ENCODE measurements at places on chromosomes 3 and 15.
A peak's percentile ranks its signal among the peaks of the same experiment; 100 is the strongest.

DNA sequence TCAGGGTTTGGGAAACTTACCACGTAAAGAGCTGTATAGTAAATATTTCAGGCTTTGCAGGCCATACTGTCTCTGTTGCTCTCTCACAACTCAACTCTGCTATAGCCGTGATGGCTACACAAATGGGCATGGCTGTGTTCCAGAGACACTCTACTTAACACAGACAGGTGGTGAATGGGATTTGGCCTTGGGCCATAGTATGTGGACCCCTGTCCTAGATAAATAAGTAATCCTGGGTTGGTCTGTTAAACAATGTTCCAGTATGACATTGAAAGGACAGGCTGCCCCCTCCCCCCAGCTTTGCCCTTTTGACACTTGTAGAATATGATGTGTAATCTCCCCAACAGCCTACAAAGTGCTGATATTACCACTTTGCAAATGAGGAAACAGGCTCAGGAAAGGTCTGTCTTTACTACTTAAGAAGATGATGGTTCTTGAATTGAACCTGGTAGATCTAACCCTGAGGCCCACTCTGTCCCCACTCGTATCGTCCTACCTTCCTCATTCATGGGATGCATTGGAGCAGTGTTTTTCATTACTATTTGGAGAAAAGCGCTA is 38.4 kb downstream of the SLCO3A1 start:
- DNase-seq, result no peak

DNA sequence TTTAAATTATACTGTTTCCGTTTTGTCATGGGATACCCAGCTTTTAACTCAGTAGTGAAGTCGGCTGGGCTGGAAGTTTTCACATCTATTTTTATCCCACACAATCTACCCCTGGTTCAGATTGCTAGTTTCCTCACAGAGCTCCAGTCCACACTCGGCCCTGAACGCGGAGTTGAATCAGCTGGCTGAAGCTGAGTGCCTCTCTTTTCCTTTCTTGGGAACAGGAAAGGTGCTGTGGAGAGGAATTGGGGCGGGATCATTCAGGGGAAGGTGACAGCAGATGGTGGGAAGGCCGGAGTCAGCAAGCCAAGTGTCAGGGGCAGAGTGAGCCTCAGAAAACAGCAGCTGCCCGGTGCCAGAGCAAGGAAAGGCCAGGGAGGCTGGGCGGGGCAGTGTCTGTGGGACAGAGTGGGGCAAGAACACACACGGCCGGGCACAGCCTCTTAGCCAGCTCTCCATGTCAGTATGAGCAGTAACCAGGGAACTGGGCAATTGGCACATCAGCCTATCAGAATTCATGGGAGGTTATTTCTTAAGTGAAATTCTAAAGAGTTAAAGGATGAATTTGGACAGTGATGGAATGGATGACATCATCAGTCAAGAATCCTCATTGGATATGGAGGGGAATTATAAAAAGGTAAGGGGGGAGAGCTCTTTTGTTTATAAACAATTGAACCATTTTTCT is 135.7 kb upstream of the IL12A start:
- no peak for DNase-seq

DNA sequence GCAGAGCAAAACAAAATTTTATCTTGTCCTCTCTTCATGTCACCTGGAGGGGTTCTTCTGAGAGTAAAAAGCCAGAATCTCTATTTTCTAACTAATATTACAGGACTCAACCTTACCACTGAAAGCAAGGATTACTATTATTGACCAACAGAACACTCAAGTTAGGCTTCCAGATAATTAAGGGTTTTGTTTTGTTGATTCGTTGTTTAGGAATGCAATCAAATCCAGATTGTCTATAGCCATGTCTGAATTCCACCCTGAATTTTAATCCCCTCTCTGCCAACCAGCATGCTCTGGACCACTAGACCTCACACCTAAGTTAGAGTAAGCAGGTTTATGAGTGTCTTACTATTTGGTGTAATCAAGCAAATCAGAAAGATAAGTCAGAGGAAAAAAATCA is 90.7 kb downstream of the PEAK1 start:
- DNase-seq, result no peak

DNA sequence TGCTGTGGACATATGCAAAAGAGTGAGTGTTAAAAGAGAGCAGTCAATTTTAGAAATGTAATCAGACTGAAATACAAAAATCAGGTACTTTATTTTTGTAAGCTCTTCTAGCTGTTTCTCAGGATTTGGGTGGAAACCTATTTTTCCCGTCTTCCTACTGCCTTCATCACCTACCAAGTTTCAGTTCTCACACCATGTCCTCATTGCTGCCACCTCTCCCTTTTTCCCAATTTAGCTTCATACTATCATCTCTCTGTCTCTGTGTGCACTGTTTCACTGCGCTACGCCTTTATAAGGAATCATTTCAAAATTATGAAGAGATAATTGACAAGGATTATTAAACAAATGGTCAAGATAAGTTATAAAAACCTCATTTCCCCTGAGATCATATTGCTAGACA is 7.7 kb downstream of the SRP14 start:
- no peak for DNase-seq

DNA sequence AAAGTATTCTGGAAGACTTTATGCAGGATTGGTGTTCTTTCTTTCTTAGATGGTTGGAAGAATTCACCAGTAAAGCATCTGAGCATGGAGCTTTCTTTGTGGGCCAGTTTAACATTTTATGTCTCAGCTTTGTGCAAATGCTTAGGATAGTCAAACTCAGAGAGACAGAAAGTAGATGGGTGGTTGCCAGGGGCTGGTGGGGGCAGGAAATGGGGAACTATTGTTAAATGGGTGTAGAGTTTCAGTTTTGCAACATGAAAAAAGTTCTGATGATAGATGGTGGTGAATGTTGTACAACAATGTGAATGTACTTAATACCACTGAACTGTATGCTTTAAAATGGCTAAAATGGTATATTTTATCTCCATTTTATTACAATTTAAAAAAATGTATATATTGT is 24.8 kb downstream of the SPCS1 start:
- DNase-seq, result no peak

- no peak for DNase-seq
Observed at GRCh38 chr3:17135696-17136095, 250.9 kb downstream of the PLCL2 start.

DNA sequence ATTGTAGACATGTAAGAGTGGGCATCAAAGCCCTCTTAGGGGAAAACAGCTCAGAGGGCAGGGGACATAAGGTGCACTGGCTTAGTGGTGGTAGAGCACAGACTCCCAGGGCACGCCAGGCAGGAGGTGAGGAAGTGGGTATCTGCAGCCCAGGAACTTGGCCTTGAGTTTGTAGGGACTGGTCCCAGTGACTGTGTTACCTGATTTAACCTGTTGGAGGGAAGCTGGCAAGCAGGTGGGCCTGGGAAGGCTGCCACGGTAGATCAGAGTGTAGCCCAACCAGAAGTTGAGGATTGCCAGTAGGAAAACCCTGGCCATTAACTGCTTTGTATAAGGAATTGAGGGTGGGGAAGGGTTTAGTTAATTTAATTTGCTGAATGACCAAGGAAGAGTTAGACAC is 417.5 kb upstream of the C2CD4B start:
- no peak for DNase-seq

DNA sequence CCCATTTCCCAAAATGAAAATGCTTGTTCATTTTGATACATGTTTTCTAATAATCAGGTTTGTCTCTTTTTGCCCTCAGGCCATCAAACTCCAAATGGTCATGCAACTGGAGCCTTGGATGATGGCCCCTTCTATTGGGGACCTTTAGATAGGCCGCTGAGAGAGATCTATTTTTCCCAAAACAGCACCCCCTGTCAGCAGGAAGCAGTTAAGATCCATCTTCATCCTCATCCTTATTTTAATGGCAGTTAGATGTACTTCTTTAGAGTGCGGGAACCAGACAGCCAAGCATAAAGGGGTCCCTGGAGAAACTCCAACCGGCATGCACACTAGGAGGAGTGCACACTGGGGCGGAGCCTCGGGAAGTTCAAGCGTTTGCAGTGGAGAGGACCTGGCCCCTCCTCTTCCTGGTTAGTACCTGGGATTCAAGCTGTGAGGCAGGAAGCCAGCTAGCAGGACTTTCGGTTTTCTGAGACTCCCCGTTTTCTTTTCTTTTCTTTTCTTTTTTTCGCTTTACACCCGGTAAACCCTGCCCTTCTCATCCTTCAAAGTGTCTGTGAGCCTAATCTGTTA is 31.9 kb upstream of the STRIT1 start:
- no peak for DNase-seq

- DNase-seq, result no peak
Observed at GRCh38 chr3:124653071-124653796, 77.0 kb upstream of the UMPS start.

DNA sequence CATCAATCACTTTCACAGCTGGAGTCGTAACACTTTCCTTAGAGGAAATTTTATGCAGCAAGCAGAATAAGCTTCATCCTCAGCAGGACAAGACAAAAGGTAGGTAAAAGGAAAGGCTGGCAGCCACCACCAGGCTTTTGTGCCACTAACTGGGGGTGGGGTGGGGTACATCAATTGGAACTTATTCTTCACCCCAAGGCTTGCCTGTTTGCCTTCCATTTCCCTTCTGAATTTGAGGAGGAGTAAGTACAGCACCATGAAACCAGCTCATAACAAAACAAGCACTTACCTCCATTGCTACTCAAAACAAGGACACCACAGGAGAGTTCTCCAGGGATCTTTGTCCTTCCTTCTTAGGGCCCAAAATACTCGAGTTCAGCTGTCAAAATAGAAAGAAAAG is 296.8 kb downstream of the ARRDC4 start:
- no peak for DNase-seq

DNA sequence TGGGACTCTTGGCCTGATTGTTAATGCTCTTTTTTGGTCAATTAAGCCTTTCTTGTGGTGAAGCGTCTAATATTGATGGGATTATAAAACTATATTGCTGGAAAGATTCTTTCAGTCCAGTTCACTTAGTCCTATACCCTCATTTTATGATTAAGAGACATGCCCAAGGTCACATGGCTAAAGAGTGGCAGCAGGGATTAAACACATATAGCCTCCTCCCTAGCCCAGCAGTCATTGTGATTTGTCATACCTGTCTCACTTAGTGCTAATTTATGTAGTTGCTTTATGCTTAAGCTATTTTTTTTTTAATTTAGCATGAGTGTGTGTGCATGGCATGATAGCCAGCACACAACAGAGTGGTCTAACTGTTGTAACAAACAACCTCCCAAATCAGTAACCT is 9.5 kb downstream of the PARP14 start:
- no peak for DNase-seq

GRCh38 chr3:65478551-65479500 is 559.9 kb downstream of the MAGI1 start:
- DNase-seq, result no peak

- DNase-seq, result no peak
Observed at GRCh38 chr15:69117431-69117871, 43.0 kb upstream of the GLCE start.

- no peak for DNase-seq
Observed at GRCh38 chr3:122640437-122640999, 40.1 kb upstream of the PARP14 start.

- DNase-seq, result peak; percentile 64
Observed at GRCh38 chr3:157263027-157263426, 103.1 kb upstream of the CCNL1 start.

DNA sequence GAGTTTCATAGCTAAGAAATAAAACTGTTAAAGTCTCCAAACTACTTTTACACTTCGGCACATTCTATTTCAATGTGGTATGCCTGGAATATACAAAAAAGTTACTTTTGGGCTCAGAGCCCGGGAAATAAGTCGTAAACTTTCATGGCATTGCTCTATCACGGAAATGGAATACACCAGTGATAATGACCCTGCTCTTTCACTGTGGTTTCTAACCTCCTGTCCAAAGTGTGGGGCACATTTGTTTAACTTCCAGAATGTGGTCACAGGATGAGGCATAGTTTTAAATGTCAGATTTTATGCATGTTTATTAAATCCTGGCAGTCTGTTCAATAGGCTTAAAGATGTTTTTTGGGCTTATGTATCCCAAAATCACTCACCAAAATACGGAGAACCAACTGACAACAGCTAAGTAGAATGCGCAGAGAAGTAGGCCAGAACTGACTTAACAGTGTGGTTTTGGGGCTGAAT is 5.1 kb downstream of the CXCR6 start:
- DNase-seq, result no peak

DNA sequence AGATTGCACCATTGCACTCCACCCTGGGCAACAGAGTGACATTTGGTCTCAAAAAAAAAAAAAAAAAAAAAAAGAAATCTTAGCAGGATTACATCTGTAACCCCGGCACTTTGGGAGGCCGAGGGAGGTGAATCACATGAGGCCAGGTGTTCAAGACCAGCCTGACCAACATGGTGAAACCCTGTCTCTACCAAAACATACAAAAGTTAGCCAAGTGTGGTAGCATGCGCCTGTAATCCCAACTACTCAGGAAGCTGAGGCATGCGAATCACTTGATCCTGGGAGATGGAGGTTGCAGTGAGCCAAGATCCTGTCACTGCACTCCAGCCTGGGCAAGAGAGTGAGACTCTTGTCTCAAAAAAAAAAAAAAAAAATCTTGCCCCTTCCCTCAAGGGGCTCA is 40.4 kb downstream of the LIPC start:
- DNase-seq, result no peak

DNA sequence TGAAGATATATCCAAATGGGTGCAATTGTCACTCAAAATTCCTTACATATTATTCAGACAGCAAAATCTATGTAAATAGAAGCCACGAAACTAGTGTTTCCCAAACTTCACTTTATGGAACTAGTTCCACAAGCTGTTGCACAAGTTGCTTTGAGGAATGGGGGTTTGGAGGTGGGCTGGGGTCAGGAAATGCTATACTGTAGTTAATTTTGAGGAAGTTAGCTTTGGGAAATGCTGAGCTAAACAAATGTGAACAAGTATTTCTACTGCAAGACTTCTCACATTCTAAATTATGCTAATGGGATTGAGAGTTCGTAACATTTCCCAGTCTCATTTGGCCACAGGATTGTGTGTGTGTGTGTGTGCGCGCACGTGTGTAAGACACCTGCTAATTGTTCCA is 28.7 kb upstream of the SAMMSON start:
- DNase-seq, result no peak

- DNase-seq, result no peak
Observed at GRCh38 chr3:100581650-100582049, 27.8 kb upstream of the ADGRG7 start.

DNA sequence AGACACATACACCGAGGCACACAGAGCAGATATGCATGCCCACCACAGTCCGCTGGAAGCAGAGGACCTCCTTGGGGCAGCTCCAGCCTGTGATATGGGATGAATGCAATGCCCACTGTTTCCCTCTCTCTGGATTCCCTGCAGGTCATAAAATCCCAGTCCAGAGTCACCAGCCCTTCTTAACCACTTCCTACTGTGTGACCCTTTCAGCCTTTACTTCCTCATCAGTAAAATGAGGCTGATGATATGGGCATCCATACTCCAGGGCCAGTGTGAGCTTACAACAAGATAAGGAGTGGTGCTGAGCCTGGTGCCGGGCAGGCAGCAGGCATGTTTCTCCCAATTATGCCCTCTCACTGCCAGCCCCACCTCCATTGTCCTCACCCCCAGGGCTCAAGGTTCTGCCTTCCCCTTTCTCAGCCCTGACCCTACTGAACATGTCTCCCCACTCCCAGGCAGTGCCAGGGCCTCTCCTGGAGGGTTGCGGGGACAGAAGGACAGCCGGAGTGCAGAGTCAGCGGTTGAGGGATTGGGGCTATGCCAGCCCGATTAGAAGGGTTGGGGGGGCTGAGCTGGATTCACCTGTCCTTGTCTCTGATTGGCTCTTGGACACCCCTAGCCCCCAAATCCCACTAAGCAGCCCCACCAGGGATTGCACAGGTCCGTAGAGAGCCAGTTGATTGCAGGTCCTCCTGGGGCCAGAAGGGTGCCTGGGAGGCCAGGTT is at the start of gene GNAT1:
Gene GNAT1 (plus strand): TSS at position 675 of the 725 bp plus-strand sequence. CDS start 116 bp downstream, outside the sequence.
- DNase-seq, result no peak

GRCh38 chr3:21718161-21718765 is 32.7 kb downstream of the ZNF385D start:
- DNase-seq, result peak; percentile 97

- DNase-seq, result no peak
Observed at GRCh38 chr3:180070925-180071324, 34.2 kb upstream of the PEX5L start.
